ENCODE measurements at places on chromosomes 11 and 22.

GRCh38 chr11:115428306-115428705 lies 75.9 kb downstream of the CADM1 start:
- DNase-seq: no peak

DNA sequence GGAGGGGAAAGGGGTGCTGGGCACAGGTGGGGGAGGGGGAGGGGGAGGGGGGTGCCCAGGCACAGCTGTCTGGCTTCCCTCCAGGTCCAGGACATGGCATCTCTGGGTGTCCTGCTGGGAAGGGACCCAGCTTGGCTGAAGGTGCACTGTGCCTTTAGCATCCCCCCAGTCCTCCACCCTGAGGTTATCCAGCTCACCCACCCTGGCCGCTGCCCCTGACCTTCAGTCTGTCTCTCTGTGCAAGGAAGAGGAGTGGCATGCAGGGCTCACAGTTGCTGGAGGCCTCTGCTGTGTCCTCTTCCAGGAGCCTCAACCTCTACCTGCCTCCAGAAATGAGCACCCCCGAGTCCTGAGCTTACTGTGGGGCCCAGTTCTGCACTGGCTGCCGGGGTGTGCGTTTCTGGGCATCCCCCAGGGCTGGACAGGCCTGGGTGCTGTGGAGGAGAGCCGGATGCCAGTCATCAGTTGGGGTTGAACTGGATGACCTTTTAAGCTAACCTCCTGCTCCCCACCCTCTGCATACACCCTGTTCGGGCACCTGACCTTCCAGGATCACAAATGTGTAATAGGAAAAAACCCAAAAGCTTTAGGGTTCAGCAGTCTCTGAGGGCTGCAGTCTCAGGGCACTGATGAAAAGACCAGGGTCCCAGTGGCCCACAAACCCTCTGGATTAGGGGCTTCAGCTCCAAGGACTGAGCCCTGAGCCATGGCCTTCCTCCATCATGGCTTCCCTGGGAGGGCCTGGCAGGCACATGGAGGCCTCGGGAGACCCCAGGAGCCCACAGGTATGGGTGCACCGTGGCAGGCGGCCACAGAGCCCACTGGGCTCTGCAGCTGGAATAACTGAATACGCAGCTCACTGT lies 9.6 kb upstream of the CTSD start:
- no peak for DNase-seq

DNA sequence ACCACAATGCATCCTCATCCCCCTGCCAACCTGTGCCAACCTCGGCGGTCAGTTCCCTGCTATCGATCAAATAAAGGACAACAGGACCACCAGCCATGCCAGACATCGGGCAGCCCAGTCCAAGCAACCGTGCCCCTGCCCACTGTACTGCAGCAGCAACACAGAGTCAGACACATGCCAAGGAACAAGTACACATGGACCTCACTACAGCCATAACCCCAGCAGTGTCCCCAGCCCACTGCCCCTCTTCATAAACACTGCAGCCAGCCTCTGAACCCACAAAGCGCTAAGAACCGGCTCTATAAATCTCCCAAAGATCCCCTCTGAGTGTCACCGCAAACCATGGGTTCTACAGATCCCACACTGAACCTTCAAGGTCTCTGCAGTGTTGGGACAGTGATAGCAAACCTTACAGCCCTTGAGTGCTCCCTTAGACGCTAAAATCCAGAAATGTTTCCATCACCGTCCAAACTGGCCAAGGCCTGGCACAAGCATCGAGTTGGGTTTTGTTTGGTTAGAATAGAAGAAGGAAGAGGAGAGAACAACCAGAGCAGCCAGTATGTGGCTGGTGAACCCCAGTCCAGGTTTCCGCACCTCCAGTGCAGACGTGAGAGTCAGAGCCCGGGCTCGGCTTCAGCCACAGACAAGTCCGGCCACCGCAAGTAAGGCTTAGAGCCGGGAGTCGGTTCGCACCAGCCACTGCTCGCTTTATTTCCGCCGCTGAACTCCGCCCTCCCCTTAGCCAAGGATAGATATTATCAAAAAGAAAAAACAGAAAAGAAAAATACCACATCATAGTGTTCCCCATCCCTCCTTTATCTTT lies 7.9 kb downstream of the PAX6 start:
- no peak for DNase-seq

DNA sequence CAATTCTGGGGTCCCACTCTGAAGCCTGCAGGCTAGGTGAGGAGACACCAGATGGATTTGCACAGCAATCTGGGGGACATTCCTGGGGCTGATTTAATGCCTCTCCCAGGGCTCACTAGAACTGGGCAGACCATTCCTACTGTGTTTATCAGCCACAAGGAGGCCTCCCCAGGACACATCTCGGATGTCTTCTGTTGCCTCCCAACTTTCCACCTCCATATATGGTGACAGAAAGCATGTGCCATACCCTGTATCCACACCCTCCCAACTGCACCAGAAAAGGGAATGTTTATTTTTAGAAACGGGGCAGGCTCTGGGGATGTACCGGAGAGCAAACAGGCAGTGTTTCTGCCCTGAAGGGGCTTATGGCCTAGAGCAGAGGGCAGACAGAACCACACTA lies 181.8 kb downstream of the CSNK2A3 start:
- no peak for DNase-seq

- DNase-seq: no peak
Measured at GRCh38 chr11:47593492-47593933, 698 bp downstream of the C1QTNF4 start.

DNA sequence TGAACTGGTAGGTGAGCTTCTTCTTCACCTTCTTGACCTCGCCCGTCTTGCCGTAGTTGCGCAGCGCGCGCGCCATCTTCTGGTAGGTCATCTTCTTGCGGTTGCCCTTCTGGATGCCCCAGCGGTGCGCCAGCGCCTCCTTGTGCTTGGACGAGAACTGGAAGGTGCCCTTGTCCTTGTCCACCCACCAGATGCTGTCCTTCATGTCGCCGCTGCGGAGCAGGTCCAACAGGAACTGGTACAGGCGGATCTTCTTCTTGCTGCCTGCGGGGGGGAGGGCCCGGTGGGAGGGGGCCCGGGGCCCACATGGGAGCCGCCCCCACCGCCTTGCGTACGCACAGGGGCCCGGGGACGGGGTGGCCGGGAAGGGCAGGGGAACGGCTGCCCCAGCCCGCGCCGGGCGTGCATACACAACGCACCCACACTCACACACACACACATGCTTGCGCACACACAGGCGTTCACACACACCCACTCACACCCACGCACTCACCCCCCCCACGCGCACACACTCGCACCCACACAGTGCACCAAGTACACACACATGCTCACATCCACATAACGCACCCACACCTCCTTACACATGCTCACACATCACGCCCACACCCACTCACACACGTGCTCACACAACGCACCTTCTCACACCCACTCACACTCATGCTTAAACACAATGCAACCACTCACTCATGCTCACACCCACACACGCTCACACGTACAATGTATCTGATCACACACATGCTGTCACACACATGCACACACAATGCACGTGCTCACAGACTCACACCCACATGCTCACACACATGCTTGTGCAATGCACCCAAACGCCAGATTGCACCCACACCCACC lies 3.0 kb upstream of the MYBPC3 start:
- peak; percentile 51 for DNase-seq

GRCh38 chr11:59247531-59248227 lies 35.0 kb upstream of the MPEG1 start:
- DNase-seq: no peak

DNA sequence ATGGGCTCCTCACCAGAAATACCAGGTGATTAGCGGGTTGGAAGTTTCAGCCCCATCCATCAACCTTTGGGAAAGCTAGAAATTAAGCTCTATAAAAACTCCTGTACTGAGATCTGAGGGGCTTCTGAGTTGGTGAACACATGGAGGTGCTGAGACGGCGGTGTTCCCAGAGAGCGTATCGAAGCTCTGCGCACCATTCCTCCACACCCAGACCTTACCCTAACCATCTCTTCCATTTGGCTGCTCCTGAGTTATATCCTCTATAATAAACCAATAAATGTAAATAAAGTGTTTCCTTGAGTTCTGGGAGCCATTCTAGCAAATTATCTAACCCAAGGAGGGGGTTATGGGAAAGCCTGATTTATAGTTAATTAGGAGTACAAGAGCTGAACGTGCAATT lies 41.4 kb downstream of the TMEM123 start:
- no peak for DNase-seq

- DNase-seq: peak; percentile 85
Measured at GRCh38 chr11:111601979-111602864, at the start of gene SIK2. Gene SIK2 (plus strand): TSS chr11:111602449. CDS start chr11:111602564, 115 bp downstream.

- no peak for DNase-seq
Measured at GRCh38 chr11:48675945-48676344, 187.4 kb downstream of the OR4A47 start.

DNA sequence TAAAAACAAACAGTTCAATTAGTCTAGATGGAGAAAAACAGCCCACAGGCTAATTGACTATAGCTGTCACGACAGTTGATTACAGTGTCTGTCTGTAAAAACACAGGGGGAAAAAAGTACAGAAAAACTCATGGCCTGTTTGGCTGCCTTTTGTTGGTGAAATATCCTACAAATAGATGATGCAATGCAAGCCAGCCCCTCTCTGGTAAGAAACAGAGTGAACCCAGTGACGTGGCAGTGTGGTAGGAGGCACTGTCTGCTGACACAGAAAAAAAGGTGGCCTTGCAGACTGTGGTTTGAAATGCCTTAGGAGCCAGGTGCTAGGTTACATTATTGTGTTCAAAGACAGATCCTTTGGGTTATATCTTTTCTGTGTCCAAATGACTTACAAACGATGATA lies 431.4 kb upstream of the CCDC90B start:
- DNase-seq: no peak

- DNase-seq: no peak
Measured at GRCh38 chr22:27019827-27020226, 362.4 kb downstream of the MIAT start.

GRCh38 chr11:60367009-60367408 lies 11.3 kb upstream of the MS4A7 start:
- DNase-seq: no peak

- no peak for DNase-seq
Measured at GRCh38 chr11:82976786-82977185, 75.2 kb downstream of the DDIAS start.

- no peak for DNase-seq
Measured at GRCh38 chr11:132586801-132587200, 945.5 kb downstream of the OPCML start.

- peak; percentile 39 for DNase-seq
Measured at GRCh38 chr11:95788921-95789505, 569 bp downstream of the FAM76B start.

GRCh38 chr11:66115638-66116301 lies 45.7 kb downstream of the PACS1 start:
- no peak for DNase-seq

DNA sequence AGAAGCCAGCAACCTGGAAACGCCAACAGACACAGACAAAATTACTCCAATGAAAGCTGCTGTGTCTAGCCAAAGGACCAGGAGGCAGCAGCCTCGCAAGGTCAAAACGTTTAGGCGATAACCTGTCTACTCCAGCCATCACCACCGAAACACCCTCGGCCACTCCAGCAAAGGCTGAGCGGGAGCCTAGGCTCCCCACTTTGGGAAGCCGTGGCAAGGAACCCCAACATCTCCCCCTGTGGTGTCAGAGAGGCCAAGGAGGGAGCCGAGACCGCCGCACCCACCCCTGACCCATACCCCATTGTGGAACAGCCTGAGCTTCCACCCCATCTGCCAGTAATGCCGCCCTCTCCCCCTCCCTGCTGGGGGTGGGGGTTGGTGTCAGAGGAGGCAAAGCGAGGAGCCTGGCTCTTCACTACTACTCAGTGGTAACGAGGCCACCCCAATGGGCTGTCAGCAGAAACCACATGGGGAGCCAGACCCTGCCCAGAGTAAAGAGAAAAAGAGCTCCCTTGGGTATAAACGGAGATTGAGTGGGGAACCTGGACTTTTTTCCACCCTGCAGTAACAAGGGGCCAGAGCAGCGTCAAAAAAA lies 33.9 kb upstream of the SEPTIN5 start:
- no peak for DNase-seq

All from hematopoietic multipotent progenitor cell treated with erythropoietin and hydrocortisone succinate and interleukin-3 and kit ligand, for 15 days (in vitro differentiated cells).